ENCODE measurements at places on chromosomes 3 and 15. TPM values are rescaled to one million over a fixed set of nuclear protein-coding genes. Genes with fewer than 3 reads are reported as not detected.

The IL17RD gene
- total RNA-seq, result 1.6 TPM

The OXSM gene
- total RNA-seq, result 11.4 TPM

The SKOR1 gene
- 0.48 TPM for total RNA-seq

The PLSCR5 gene
- total RNA-seq, result not detected

The SEMA3G gene
- 12.8 TPM for total RNA-seq

The CIDEC gene
- total RNA-seq, result 0.93 TPM

The CLDN11 gene
- 2.3 TPM for total RNA-seq

The SCN11A gene
- total RNA-seq, result 0.05 TPM

GRCh38 chr15:66110864-66111263 lies 142.7 kb downstream of the MEGF11 start:
- no peaks in the 10 kb centered on the region for H3K36me3 ChIP-seq
- H3K27me3 ChIP-seq, result peaks cover 10% of the 10 kb centered on the region
- no peak overlapping the region for H3K27ac ChIP-seq
- no peak for DNase-seq

GRCh38 chr15:47473832-47474231 lies 243.5 kb upstream of the SEMA6D start:
- no peak overlapping the region for H3K27ac ChIP-seq
- no peaks in the 10 kb centered on the region for H3K36me3 ChIP-seq
- peak; percentile 48 for DNase-seq
- no peak overlapping the region for H3K4me3 ChIP-seq
- peaks cover 18% of the 10 kb centered on the region for H3K4me1 ChIP-seq

- H3K36me3 ChIP-seq, result no peaks in the 10 kb centered on the region
- H3K4me3 ChIP-seq, result no peak overlapping the region
- peaks cover 27% of the 10 kb centered on the region for H3K4me1 ChIP-seq
- no peak for DNase-seq
Observed at GRCh38 chr3:128182656-128183055, 29.4 kb downstream of the EEFSEC start.

DNA sequence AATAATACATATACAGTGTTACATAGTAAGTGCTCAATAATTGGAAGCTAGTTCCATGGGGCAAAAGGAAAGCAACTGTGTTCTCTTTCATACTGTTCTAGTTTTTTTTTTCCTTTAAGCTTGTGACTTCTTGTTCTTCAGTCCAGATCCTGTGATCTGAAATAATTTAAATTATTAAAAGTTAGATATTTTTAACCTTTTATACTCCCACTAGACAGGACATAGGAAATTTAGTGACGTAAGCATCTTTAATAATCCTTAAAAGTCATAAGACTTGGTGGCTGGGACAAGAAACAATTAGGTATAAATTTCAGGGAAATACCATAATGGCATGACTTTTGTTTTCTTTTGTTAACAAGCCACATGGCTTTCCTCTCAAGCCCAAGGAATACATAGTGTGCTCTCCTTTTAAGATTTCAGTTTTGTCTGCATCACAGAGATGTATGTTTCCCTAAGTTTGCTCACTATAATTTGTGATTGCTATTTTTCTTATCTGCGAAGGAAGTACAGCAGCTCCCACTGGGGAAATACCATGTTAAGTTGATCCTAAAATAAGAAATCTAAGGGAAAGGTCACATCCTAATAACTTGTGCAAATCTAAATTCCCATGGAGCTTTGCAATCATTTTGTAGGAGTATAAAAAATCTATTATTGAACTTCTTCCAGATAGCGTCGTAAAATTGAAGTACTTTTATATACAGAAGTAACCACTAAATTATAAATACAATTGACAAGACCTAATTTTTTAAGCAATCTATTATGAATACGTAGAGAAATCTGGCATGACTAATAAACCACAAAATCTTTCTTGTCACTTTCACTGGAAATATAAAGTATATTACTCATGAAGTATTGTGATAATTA lies 30.1 kb downstream of the PPARG start:
- peak overlapping the region; percentile 56 for H3K27ac ChIP-seq
- H3K4me3 ChIP-seq, result no peak overlapping the region
- no peaks in the 10 kb centered on the region for H3K4me1 ChIP-seq
- no peak for DNase-seq
- H3K36me3 ChIP-seq, result no peaks in the 10 kb centered on the region
- peaks cover 3% of the 10 kb centered on the region for H3K27me3 ChIP-seq

GRCh38 chr3:166721466-166721865 lies 658.6 kb downstream of the ZBBX start:
- DNase-seq, result no peak
- no peaks in the 10 kb centered on the region for H3K27me3 ChIP-seq
- H3K4me1 ChIP-seq, result no peaks in the 10 kb centered on the region
- H3K27ac ChIP-seq, result no peak overlapping the region
- H3K36me3 ChIP-seq, result no peaks in the 10 kb centered on the region

DNA sequence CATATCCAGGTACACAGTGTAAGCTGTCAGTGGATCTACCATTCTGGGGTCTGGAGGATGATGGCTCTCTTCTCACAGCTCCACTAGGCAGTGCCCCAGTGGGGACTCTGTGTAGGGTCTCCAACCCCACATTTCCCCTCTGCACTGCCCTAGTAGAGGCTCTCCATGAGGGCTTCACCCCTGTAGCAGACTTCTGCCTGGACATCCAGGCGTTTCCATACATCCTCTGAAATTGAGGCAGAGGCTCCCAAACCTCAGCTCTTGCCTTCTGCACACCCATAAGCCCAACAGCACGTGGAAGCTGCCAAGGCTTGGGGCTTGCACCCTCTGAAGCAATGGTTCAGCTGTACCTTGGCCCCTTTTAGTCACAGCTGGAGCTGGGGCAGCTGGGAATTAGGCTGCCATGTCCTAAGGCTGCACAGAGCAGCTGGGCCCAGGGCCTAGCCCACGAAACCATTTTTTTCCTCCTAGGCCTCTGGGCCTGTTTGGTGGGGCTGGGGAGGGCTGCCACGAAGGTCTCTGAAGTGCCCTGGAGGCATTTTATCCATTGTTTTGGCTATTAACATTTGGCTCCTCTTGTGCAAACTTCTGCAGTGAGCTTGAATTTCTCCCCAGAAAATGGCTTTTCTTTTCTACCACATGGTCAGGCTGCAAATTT lies 65.5 kb upstream of the FILIP1L start:
- no peak overlapping the region for H3K27ac ChIP-seq
- no peak overlapping the region for H3K4me3 ChIP-seq
- H3K27me3 ChIP-seq, result no peaks in the 10 kb centered on the region
- peaks cover 13% of the 10 kb centered on the region for H3K36me3 ChIP-seq
- H3K4me1 ChIP-seq, result no peaks in the 10 kb centered on the region
- no peak for DNase-seq

- H3K27ac ChIP-seq, result no peak overlapping the region
- no peaks in the 10 kb centered on the region for H3K27me3 ChIP-seq
Observed at GRCh38 chr3:75294124-75294523, 370.0 kb upstream of the FRG2C start.

GRCh38 chr3:52289338-52289746 lies 1.7 kb downstream of the GLYCTK start:
- no peak overlapping the region for H3K27ac ChIP-seq
- no peak for DNase-seq
- H3K36me3 ChIP-seq, result peaks cover 34% of the 10 kb centered on the region
- H3K27me3 ChIP-seq, result no peaks in the 10 kb centered on the region

GRCh38 chr3:55270976-55271375 lies 216.1 kb downstream of the WNT5A start:
- no peak overlapping the region for H3K4me3 ChIP-seq
- H3K4me1 ChIP-seq, result no peaks in the 10 kb centered on the region
- peaks cover 2% of the 10 kb centered on the region for H3K27me3 ChIP-seq

DNA sequence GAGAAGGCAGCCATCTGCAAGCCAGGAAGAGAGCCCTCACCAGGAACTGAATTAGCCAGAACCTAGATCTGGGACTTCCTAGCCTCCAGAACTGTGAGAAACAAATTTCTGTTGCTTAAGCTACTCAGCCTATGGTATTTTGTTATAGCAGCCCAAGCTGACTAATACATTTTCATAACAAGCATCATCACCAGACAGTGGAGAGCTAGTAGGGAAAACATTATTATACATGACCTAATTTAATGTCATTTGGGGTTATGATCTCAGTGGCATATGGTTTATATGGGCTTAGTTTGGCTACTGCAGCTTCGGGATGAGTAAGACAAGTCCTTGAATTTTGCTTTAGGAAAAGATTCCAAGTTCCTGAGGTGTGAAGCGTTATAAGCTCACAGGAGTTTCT lies 35.6 kb downstream of the LNP1 start:
- no peaks in the 10 kb centered on the region for H3K36me3 ChIP-seq
- H3K27ac ChIP-seq, result no peak overlapping the region

DNA sequence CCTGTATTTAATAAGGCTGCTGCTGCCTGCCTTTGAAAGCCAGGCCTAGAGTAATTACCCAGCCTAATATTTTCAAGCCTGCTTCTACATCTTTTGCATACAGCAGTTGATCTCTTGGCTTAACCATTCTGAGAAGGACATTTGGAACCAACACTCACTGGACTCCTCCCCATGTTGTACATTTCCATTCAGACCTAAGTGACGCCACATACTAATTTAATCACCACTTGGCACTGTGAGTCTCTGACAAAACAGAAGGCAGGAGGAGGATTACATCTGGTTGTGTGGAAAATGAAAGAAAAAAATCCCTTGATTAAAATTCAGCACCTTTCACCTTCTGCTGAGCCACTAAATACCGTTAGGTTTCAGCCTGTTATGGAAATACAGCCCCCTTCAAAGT lies 102.2 kb upstream of the ARRDC4 start:
- no peak for DNase-seq
- no peaks in the 10 kb centered on the region for H3K27me3 ChIP-seq
- H3K36me3 ChIP-seq, result no peaks in the 10 kb centered on the region
- no peak overlapping the region for H3K4me3 ChIP-seq
- H3K27ac ChIP-seq, result no peak overlapping the region

DNA sequence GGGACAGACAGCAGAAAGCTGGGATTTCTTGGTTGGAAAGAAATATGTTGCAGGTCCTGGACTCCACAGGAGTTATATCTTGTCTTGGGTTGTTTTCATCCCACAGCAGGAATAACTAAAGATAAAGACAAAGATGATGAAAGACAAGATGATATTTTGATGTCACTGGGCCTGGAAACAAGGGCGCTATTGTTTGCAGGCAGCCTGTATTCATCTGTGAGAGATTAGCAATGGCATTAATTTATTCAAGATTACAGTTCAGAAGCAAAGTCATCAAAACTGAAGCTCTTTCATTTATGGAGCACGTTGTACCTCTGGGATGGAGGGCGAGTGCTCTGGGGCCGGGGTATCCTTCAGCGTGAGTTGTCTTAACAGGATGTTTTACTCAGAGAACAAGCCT lies 213.8 kb downstream of the LRTM1 start:
- no peaks in the 10 kb centered on the region for H3K27me3 ChIP-seq
- H3K4me1 ChIP-seq, result no peaks in the 10 kb centered on the region
- H3K27ac ChIP-seq, result no peak overlapping the region

- H3K4me1 ChIP-seq, result no peaks in the 10 kb centered on the region
- H3K36me3 ChIP-seq, result no peaks in the 10 kb centered on the region
- peak overlapping the region; percentile 18 for H3K27ac ChIP-seq
- DNase-seq, result no peak
Observed at GRCh38 chr3:110413807-110414748, 657.5 kb upstream of the NECTIN3 start.

GRCh38 chr3:38643090-38643489 lies 6.4 kb downstream of the SCN5A start:
- H3K36me3 ChIP-seq, result no peaks in the 10 kb centered on the region
- H3K4me1 ChIP-seq, result no peaks in the 10 kb centered on the region
- peaks cover 12% of the 10 kb centered on the region for H3K27me3 ChIP-seq
- DNase-seq, result no peak

DNA sequence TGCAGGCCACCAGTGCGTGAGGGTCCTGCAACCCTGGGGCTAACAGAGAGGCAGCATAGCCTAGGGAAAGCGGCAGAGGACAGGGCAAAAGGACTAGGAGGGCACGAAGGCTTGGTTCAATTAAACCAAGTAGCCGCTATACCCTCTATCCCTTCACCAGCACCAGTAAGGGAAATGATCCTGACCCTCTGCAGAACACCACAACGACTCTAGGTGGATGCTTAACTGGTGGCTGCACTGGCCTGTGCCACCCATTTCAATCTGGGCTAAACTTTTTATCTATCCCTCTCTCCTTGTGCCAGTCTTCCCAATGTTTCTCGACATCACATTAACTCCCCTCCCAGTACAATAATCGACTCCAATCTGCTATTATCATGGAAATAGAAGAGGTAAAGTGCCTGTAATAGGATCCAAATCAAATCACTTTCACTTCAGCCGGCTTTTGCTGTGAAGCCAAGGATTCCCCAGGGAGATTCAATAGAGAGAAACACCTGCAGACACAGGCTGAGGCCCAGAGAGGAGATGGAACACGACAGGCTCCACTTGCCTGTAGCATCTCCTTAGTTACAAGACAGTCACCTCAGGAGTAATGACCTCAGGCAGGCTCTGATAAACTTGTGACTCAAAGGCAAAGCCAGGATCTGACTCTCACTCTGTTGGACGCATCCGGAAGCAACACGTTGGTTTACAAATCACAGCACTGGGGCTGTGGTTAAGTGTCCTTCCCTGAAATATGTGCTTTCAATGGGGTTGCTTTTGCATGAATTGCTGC lies 791.6 kb upstream of the ARRDC4 start:
- H3K27ac ChIP-seq, result no peak overlapping the region
- no peak for DNase-seq
- H3K4me1 ChIP-seq, result no peaks in the 10 kb centered on the region
- H3K4me3 ChIP-seq, result no peak overlapping the region
- no peaks in the 10 kb centered on the region for H3K27me3 ChIP-seq
- no peaks in the 10 kb centered on the region for H3K36me3 ChIP-seq

GRCh38 chr3:57981483-57982087 lies 26.6 kb upstream of the FLNB start:
- no peak overlapping the region for H3K4me3 ChIP-seq
- H3K36me3 ChIP-seq, result no peaks in the 10 kb centered on the region
- no peak for DNase-seq
- H3K27ac ChIP-seq, result no peak overlapping the region

DNA sequence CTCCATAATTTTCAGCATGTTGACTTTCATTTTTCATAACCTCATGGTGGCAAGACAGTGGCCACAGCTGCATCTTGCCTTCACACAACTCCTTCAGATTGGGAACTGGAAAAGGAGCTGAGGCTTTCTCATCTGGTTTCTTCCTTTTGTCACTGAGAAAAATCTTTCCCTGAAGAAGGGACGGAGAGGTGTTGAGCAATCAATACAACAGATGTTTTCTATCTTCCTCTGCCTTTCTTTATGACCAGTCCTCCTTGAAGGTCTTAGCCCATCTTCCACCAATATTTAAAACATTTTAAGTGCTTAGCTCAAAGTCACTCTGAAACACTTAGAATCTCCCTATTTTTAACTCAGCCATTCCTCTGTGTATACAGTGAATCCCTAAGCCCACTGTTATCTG lies 11.9 kb downstream of the ZNF660 start:
- no peak overlapping the region for H3K27ac ChIP-seq
- H3K27me3 ChIP-seq, result no peaks in the 10 kb centered on the region
- H3K4me3 ChIP-seq, result no peak overlapping the region
- no peaks in the 10 kb centered on the region for H3K36me3 ChIP-seq
- DNase-seq, result no peak
- H3K4me1 ChIP-seq, result no peaks in the 10 kb centered on the region

- no peaks in the 10 kb centered on the region for H3K27me3 ChIP-seq
- H3K36me3 ChIP-seq, result no peaks in the 10 kb centered on the region
- no peak overlapping the region for H3K4me3 ChIP-seq
- H3K27ac ChIP-seq, result no peak overlapping the region
- H3K4me1 ChIP-seq, result no peaks in the 10 kb centered on the region
Observed at GRCh38 chr3:40016391-40016790, 207.0 kb downstream of the MYRIP start.
